ENCODE measurements at places on chromosomes 4 and X. TPM values are rescaled to one million over a fixed set of nuclear protein-coding genes. Genes with fewer than 3 reads are reported as not detected.

WNK3 gene
- not detected for total RNA-seq

MAGEA2 gene
- total RNA-seq, result not detected

DNA sequence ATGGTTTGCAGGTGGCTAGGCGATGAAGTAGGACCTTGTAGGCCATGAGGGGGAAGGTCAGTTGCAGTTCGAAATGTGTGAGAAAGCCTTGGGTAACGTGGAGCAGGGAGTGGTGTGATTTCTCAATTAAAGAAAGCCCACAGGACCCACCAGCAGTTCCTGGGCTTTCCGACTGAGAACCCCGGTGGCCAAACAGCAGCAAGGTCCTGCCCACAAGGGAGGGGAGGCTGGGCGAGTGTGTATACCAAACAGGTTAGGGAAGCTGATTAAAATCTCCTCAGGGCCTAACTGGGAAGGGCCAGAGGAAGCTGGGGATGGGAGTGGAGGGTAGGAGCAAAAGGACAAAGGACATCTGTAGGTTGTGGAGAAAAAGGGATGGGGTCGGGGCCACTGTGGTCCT lies 2.4 kb downstream of the ATP6AP1 start:
- DNase-seq, result no peak

GRCh38 chr4:83180431-83180968 lies 66.0 kb upstream of the PLAC8 start:
- DNase-seq, result no peak

GNRHR gene
- total RNA-seq, result not detected

Data from Caco-2 (cell line).